ENCODE measurements at places on chromosomes 16 and 17.

DNA sequence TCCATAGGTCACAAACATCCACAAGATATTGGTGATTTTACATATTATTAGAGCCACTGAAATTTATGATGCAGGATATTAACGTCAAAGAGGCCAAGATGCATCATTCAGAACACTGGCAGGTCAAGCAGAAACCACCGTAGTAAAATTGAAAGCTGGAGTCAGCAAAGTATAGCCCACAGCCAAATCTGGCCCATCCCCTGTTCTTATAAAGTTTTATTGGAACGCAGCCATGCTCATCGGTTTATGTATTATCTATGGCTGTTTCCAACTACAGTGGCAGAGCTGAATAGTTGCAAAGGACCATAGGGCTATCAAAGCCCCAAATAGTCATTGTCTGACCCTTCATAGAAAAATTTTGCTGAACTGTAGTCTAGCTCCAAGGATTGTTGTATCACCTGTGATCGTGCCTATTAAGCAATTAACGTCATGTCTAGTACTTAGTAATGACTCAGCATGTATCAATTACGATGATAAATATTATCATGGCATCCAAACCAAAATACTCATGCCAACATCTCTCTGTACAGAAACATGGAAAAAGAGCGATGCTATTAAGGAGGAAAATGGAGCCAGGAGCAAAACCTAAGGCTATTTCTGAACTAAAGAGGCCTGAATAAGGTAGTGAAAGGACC is 165.6 kb downstream of the IRX3 start:
- H3K27ac ChIP-seq = no peak overlapping the region
- no peaks in the 10 kb centered on the region for H3K27me3 ChIP-seq
- peaks cover under 1% of the 10 kb centered on the region for H3K4me1 ChIP-seq
- no peak for DNase-seq
- H3K36me3 ChIP-seq = peaks cover 8% of the 10 kb centered on the region

- peaks cover 30% of the 10 kb centered on the region for H3K4me1 ChIP-seq
- no peak for DNase-seq
- H3K36me3 ChIP-seq = peaks cover 32% of the 10 kb centered on the region
- no peaks in the 10 kb centered on the region for H3K27me3 ChIP-seq
Observed at GRCh38 chr17:49835472-49835871, 12.4 kb downstream of the TAC4 start.

- no peak for DNase-seq
- no peaks in the 10 kb centered on the region for H3K27me3 ChIP-seq
- H3K4me3 ChIP-seq = no peak overlapping the region
- no peak overlapping the region for H3K27ac ChIP-seq
- H3K4me1 ChIP-seq = peaks cover 30% of the 10 kb centered on the region
- H3K36me3 ChIP-seq = peaks cover 20% of the 10 kb centered on the region
Observed at GRCh38 chr17:78412403-78412802, 34.0 kb downstream of the PGS1 start.

- H3K4me3 ChIP-seq = no peak overlapping the region
- DNase-seq = no peak
- no peak overlapping the region for H3K27ac ChIP-seq
- H3K27me3 ChIP-seq = no peaks in the 10 kb centered on the region
- no peaks in the 10 kb centered on the region for H3K36me3 ChIP-seq
Observed at GRCh38 chr16:51960931-51961330, 586.0 kb downstream of the TOX3 start.

DNA sequence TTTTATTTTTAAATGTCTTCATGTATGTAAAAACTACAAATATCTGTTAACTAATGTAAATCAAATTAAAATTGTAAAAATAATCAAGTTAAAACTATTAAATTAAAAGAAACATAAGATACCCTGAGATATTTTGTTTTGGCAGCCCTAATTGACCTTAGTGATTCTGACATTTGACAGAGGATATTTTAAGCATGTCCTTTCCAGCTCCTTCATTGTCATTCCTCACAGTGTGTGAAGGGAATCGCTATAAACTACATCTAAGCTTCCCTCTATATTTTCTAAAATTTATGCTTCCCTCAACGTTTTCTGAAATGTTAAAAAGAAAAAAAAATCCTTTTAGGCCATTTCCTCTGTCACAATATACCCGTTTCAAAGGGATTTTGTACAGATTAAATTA is 20.2 kb downstream of the CEP112 start:
- peaks cover 6% of the 10 kb centered on the region for H3K36me3 ChIP-seq
- no peak for DNase-seq
- no peak overlapping the region for H3K4me3 ChIP-seq
- H3K4me1 ChIP-seq = no peaks in the 10 kb centered on the region

Measured in tibial artery (tissue), 4 donors.